Esophagus muscularis mucosa (tissue), 4 donors: ENCODE measurements at places on chromosomes 2 and 18. TPM values are rescaled to one million over a fixed set of nuclear protein-coding genes. Genes with fewer than 3 reads are reported as not detected.

Gene POU3F3
- not detected for total RNA-seq

Gene DAPL1
- total RNA-seq, result not detected

Gene DUSP2
- 2.2 TPM for total RNA-seq

DNA sequence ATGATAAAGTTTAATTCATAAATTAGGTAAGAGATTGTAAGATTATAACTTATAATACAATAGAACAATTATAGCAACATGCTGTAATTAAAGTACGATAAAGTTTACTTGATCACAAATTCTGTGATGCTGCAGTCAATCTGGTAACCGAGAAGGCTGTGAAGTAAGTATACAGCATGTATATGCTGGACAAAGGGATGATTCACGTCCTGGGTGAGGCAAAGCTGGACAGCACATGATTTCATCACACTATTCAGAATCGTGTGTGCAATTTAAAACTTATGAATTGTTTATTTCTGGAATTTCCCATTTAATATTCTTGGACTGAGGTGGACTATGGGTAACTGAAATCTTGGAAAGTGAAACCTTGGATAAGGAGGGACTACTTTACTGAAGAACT is 522.2 kb upstream of the CNTNAP5 start:
- H3K4me3 ChIP-seq, result no peak overlapping the region
- H3K27ac ChIP-seq, result no peak overlapping the region
- DNase-seq, result no peak
- H3K4me1 ChIP-seq, result no peaks in the 10 kb centered on the region

- no peaks in the 10 kb centered on the region for H3K27me3 ChIP-seq
- no peak for DNase-seq
- no peak overlapping the region for H3K4me3 ChIP-seq
- H3K4me1 ChIP-seq, result peaks cover 11% of the 10 kb centered on the region
- H3K36me3 ChIP-seq, result peaks cover 17% of the 10 kb centered on the region
- H3K27ac ChIP-seq, result no peak overlapping the region
Measured at GRCh38 chr2:109500910-109501309, 112.9 kb downstream of the SEPTIN10 start.

- H3K27me3 ChIP-seq, result no peaks in the 10 kb centered on the region
- H3K27ac ChIP-seq, result peak overlapping the region; percentile 50
- no peaks in the 10 kb centered on the region for H3K36me3 ChIP-seq
- no peak for DNase-seq
- H3K4me1 ChIP-seq, result peaks cover 21% of the 10 kb centered on the region
- H3K4me3 ChIP-seq, result peak overlapping the region; percentile 25
Measured at GRCh38 chr2:182359027-182359989, 67.5 kb downstream of the PDE1A start.

DNA sequence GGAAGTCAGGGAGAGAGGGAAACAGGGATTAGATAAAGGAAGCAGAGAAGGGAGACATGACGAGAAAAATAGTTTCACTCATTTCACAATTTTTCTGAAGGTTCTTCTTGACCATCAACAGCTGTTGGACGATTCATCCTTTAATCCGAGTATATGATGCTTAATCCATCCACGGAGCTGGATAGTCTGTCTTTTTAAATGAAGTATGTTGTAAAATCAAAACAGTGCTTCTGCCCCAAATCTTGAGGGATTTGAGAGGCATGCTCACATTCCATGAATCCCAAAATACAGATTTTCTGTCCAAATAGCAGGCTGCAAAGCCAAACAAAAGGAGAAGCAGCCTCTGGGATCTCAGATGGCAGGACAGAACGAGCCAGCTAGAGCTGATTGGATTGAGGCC is 47.5 kb downstream of the EPAS1 start:
- H3K4me1 ChIP-seq, result peaks cover 20% of the 10 kb centered on the region
- no peak overlapping the region for H3K4me3 ChIP-seq
- no peaks in the 10 kb centered on the region for H3K27me3 ChIP-seq
- H3K36me3 ChIP-seq, result peaks cover 14% of the 10 kb centered on the region
